Caco-2 (cell line): ENCODE measurements at places on chromosomes 11 and 22. TPM values are rescaled to one million over a fixed set of nuclear protein-coding genes. Genes with fewer than 3 reads are reported as not detected.

OR8A1 gene
- total RNA-seq, result not detected in 2 replicates

MYRF gene
- 165 and 169 TPM in 2 replicates for total RNA-seq

OR5A1 gene
- total RNA-seq, result not detected in 2 replicates

DNA sequence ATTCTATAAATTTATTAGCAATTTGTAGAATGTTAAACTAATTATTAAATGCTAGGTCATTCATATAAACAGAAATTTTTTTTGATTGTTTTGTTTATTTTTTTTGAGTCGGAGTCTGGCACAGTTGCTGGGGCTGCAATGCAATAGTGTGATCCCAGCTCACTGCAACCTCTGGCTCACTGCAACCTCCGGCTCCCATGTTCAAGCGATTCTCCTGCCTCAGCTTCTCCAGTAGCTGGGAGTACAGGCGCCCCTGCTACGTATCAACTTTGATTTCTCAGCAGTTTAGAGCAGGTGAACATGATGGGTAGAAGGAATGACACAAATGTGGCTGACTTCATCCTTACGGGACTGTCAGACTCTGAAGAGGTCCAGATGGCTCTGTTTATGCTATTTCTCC, at the start of gene OR8H3:
Gene OR8H3, plus strand, starts transcription at position 301 of the 400 bp plus-strand sequence. Its CDS starts 0 bp downstream, at position 301.
- no peaks in the 10 kb centered on the region for H3K27me3 ChIP-seq
- no peak within 1 kb of the TSS for H3K27ac ChIP-seq
- DNase-seq, result no peak
- H3K36me3 ChIP-seq, result no peaks in the 10 kb centered on the region
- H3K4me1 ChIP-seq, result no peaks in the 10 kb centered on the region
